ENCODE measurements at places on chromosomes 12 and 14.
A peak's percentile ranks its signal among the peaks of the same experiment; 100 is the strongest.

DNA sequence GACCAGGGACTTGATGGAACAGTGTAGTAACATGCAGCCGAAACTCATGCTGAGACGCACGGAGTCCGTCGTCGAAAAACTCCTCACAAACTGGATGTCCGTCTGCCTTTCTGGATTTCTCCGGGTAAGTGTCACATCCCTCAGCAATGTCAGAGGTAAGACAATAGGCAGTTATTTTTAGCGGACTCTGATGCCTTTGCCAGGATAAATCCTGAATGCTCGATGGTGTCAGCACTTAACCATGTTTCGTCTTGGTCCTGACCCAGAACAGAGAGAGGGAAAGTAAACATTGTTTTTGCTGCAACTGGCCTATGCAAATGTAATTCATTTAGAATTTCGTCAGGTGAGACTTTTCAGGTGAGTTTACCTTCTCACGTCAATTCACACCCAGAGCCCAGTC, 112.3 kb downstream of the PLXNC1 start:
- no peak for DNase-seq

DNA sequence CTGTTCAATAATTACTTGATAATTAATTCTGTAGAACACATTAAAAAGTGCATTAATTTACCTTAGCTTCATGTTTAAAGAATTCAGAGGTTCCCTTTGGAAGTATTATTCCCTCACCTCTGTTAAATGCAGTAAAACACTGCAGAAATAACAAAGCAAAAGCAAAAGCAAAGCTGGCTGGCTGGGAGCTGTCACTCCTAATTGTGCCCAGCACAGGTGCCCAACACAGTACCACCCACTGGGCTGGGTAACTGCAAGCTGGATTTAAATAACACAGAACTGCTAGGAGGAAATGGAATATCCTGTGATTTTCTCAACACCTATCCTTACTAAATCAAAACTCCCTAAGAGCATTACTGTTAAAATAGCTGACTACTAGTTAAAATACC, 72.6 kb downstream of the SLC2A13 start:
- no peak for DNase-seq

DNA sequence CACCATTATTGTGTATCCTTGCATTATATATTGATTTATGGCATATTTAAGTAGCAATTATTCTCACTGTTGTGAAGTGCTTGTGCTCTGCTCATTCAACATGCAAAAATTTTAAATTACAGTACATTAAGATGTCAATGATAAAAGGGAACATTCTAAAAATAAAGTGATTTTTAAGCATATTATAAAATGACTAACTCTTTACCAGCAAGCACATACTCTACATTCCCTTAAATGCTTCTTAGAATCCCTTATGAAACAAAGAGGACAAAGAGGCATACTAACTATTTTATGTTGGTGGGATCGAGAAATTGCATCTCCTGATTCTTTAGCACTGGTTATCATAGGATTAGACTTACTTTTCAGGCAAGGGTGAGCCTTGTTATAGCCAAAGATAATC, 46.6 kb upstream of the ZDHHC17 start:
- DNase-seq: no peak

GRCh38 chr12:93072340-93072739, 143.2 kb upstream of the EEA1 start:
- DNase-seq: no peak

DNA sequence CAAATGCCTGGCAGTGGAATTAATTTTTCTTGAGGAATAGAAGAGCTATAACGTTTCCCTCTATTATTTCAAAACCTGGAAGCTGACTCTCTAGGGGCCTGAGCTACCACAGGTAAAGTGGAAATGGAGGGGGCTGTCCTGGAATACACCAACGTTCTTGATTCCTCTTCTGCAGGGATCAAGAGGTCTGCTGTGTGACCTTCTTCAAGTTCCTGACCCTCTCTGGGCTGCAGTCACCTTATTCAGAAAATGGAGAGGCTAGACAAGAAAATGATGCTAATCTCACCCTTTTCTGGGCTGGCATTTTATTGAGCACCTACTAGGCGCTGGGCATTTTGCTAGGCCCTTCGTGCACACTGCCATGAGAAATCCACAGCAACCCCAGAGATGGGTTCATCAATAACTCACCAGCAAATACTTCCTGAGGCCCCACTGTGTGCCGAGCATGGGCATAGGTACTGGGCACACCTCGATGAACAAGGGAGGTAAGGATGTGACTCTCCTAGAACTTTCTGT, 55.2 kb upstream of the DLK1 start:
- DNase-seq: no peak

DNA sequence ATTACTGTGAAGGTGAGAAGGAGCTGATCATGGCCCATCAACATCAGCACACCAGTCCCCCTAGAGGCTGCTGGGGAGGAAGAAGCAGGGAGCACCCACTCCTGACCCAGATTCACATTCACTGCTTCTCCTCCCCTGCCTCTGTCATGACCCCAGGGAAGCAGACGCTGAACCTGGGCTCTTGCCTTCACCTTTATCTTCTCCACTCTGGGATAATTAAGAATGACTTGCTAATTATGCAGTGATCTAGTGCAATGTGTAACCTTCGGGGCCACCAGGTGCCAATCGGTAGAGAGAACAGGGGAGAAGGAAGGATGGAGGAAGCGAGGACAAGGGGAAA, 44.4 kb upstream of the IQSEC3 start:
- DNase-seq: no peak

DNA sequence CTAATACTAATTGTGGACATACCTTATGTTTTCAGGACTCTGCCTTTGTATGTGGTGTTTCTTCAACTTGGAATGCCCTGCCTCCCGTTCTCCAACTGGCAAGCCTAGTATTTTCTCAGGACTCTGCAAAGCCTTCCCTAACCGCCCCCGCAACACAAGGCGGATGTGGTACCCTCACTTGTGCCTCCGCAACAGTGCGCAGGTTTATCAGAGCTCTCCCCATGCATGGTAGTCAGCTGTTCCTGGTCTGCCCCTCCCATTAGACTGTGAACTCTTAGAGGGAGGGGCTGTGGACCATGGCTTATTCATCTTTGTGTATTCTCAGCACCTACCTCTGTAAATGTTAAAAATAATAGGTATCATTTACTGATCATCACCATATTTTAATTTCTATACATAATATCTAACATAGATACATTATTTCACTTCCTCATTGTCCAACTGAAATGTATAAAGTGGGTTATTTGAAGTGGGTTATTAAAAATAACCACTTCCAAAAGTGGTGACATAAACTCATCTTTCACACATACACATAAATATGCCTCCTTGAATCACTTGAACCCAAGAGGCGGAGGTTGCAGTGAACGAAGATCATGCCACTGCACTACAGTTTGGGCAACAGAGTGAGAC, 9.0 kb downstream of the LPAR5 start:
- no peak for DNase-seq

GRCh38 chr14:103019826-103020225, 37.5 kb downstream of the CDC42BPB start:
- DNase-seq: no peak

- no peak for DNase-seq
Observed at GRCh38 chr14:52998376-52999015, 47.6 kb upstream of the FERMT2 start.

DNA sequence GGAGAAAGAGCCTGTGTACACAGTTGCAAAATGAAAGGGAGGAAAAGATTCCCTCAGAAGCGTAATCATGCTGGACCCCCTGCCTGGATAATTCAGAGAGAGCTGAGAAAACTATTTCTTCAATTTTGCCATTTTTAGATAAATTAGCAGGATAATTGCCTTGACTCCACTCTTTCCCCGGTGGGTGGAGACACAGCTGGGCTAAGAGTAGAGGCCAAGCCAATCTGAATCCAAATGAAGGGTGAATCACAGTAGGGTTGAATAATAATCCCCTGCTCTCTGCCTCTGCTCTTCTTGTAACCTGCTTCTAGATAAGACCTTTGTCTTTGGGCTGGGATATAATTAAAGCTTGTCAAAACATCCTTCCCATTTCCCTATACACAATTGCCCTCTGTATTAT, 150.1 kb downstream of the CAPZA3 start:
- no peak for DNase-seq

DNA sequence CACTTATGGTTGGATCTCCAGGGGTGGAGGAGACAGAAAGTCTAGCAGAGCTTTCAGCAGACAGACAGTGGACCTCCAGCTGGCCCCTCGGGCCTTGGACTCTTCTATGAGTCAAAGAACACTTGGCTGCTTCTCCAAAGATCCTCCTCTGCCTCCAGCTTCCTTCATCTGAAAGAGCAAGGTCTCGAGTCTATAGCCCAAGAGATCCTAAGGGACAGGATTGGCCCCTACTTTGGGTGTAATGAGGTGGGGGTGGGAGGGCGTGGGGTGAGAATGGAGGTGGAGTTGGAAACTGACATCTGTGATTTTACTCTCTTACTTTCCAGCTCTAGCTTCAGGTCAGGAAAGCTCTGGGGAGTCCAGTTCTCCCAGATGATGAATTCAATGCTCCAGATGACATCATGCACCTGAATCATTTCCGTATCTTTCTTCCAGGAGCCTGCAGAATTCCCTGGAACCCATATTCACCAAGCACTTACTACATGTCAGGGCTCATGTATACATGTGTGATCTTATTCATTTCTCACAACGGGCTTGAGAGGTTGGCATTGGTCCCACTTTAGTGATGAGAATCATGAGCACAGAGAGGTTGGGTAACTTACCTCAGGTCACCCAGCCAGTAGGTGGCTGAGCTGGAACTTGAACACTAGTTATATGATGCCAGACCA, 10.2 kb upstream of the PGF start:
- DNase-seq: no peak

DNA sequence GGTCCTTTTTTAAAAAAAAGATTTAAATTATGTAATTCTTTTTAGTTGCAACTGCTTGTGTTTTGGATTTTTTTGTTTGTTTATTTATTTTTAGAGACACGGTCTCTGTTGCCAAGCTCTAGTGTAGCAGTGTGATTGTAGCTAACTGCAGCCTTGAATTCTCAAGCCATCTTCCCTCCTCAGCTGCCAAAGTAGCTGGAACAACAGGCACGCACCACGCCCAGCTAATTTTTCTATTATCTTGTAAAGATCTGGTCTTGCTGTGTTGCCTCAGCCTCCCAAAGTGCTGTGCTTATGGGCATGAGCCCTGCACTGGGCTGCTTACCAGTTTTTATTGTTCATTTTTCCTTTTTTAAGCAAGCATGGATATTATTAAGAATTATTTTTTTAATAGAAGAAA, 10.6 kb upstream of the ART4 start:
- no peak for DNase-seq

DNA sequence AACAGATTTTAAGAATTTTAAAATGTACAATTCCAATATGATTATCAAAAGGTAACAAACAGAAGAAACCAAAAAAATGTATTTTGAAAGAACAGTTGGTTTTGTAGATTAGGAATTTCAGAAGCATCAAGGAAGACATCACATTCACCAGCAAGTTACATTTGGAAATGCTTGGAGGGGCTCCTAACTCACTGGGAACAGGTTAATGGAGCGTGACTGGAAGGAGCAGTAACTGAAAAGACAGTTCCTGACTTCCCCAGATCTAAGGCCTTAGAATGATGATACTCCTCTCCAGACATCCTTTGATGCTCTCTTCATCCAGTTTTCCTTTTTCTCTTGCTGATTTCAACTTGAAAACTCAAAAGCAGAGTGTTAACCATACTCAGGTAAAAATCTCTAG, 220.0 kb upstream of the EGLN3 start:
- no peak for DNase-seq

GRCh38 chr14:98512501-98513251, 759.3 kb downstream of the BCL11B start:
- DNase-seq: no peak

- no peak for DNase-seq
Observed at GRCh38 chr12:49059045-49059298, 1.6 kb downstream of the KMT2D start.

DNA sequence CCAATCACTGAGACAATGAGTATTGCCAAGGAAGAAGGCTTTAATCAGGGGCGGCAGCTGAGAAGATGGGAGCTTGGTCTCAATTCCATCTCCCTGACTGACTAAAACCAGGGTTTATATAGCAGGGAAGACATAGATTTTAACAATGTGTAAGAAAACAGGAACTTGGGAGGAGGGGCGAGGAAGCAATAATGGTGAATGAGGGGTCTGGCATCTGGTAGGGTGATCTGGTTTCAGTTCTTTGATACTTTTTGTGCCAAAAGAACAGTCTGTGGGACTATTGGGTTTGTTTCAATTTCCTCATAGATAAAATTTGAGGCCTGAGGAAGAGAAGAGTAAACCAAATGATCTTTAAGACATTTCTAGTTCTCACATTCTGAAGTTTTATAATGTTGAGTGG, 49.2 kb downstream of the FUT8 start:
- no peak for DNase-seq

DNA sequence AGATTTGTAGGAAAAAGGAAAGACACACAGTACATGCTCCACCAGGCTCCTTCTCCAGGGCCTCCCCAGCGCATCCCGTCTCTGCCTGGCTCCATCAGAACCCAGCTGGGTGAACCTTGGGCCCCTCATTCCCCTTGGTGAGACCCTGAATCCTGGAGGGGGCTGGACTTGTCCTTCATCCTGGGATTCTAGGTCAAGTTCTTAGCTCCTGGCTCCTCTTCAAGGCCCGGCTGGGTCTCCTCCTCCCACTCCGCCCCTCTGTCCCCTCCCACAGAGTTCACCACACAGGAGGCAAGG, 49.2 kb downstream of the PSMA6 start:
- DNase-seq: no peak

DNA sequence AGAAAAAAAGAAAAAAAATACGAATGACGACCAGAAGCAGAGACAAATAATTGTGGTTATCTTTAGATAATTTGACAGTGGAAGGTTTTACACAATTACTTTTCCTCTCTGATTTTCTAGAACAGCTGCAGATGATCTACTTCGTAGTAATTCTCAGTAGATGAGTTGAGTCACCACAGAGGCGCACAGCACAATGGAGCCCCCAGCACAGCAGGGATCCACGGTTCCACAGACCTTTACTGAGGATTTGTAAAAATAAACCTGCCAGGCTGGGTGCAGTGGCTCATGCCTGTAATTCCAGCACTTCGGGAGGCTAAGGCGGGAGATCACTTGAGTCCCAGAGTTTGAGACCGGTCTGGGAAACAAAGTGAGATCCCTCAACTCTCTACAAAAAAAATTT, 29.3 kb downstream of the AMN start:
- no peak for DNase-seq

GRCh38 chr12:52913431-52913821, 8.6 kb upstream of the KRT8 start:
- DNase-seq: no peak

GRCh38 chr12:32502693-32503502, 103.5 kb downstream of the FGD4 start:
- no peak for DNase-seq

- DNase-seq: peak; percentile 62
Observed at GRCh38 chr14:64645220-64645892, 58.9 kb upstream of the PLEKHG3 start.

GRCh38 chr12:10068644-10069043, 30.1 kb downstream of the CLEC1A start:
- DNase-seq: no peak

- DNase-seq: no peak
Observed at GRCh38 chr14:99181241-99181640, 90.8 kb downstream of the BCL11B start.

- DNase-seq: no peak
Observed at GRCh38 chr12:49703647-49704137, 3.5 kb downstream of the FMNL3 start.

- no peak for DNase-seq
Observed at GRCh38 chr12:685388-685787, 22.1 kb upstream of the NINJ2 start.
